Sigmoid colon (tissue), 7 donors: ENCODE measurements at places on chromosomes 4 and X. TPM values are rescaled to one million over a fixed set of nuclear protein-coding genes. Genes with fewer than 3 reads are reported as not detected.

TEX11 gene
- total RNA-seq, result not detected

CLDN34 gene
- total RNA-seq, result not detected

SRPK3 gene
- total RNA-seq, result 9.3 TPM

ZNF185 gene
- total RNA-seq, result 3.8 TPM

PWWP3B gene
- 0.36 TPM for total RNA-seq

MND1 gene
- total RNA-seq, result 2.4 TPM

PCYT1B gene
- total RNA-seq, result 0.49 TPM

FHIP1A gene
- total RNA-seq, result 2.0 TPM

AR gene
- total RNA-seq, result 7.8 TPM

MAGEA1 gene
- not detected for total RNA-seq

DNA sequence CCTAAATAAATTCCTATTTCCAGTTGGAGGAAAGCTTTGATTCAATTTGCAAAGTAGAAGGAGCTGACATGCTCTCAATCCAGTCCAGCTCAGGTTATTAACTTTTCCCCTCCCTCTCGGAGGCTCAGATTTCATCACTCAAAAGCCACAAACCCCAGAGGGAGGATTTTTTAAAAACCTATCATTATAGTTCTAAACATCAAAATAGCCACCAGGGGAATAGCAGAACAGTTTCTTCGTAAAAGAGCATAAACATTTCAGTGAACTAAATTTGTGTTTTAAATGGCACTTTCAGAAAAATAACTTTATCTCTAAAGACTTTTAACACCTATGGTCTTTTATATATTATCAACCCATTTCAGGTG is 8.8 kb downstream of the GPRIN3 start:
- H3K27me3 ChIP-seq, result no peaks in the 10 kb centered on the region
- H3K27ac ChIP-seq, result no peak overlapping the region
- no peaks in the 10 kb centered on the region for H3K4me1 ChIP-seq

- no peak overlapping the region for H3K27ac ChIP-seq
- H3K4me3 ChIP-seq, result no peak overlapping the region
- no peaks in the 10 kb centered on the region for H3K36me3 ChIP-seq
- peak; percentile 11 for DNase-seq
- no peaks in the 10 kb centered on the region for H3K27me3 ChIP-seq
Measured at GRCh38 chrX:47484885-47485284, 1.9 kb upstream of the ZNF41 start.

DNA sequence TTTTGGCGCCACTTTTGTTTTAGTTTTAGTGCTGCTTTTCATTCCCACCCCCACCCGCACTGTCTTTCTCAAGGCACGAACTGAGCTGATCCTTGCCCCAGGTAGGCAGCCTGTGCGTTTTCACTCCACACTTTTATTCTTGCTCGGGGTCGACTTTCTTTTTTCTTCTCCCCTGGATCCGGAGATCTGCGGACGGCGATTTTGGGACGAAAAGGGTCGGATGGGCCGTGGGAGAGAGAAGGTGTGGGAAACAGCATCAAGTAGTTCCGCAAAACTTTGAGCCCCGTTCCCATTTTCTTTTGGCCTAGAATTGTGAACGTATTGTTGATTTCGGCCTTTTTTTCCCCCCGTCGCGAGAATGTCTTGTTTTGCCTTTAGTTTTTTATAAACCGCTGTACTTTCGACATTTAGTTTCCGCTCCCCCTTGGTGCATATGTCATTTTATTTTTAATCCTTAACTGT is 531 bp downstream of the STAG2 start:
- no peak for DNase-seq
- peak overlapping the region; percentile 79 for H3K4me3 ChIP-seq
- no peaks in the 10 kb centered on the region for H3K36me3 ChIP-seq
- no peaks in the 10 kb centered on the region for H3K27me3 ChIP-seq
- peak overlapping the region; percentile 97 for H3K27ac ChIP-seq

DNA sequence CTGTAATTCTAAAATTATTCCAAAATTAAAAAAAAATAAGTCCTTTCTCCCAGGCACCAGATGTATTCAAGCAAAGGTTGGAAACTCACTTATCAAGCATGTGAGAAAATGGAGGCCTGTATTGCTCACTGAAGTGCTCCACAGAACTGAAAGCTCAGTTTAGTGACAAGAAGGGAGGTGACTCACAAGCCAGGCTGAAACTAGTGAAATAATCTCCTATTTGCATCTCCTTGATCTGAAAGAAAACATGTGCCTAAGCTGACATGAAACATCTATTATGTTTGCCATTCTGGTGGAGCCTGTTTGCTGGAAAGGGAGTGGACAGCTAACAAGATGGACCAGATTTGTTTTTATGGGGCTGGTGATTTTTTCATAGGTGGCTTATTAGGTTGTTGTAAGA is 54.0 kb upstream of the AMELX start:
- no peak for DNase-seq
- no peak overlapping the region for H3K27ac ChIP-seq
- no peak overlapping the region for H3K4me3 ChIP-seq
- no peaks in the 10 kb centered on the region for H3K27me3 ChIP-seq
- no peaks in the 10 kb centered on the region for H3K36me3 ChIP-seq

GRCh38 chr4:187256897-187257296 is 533.2 kb upstream of the FAT1 start:
- no peak overlapping the region for H3K4me3 ChIP-seq
- no peak for DNase-seq

DNA sequence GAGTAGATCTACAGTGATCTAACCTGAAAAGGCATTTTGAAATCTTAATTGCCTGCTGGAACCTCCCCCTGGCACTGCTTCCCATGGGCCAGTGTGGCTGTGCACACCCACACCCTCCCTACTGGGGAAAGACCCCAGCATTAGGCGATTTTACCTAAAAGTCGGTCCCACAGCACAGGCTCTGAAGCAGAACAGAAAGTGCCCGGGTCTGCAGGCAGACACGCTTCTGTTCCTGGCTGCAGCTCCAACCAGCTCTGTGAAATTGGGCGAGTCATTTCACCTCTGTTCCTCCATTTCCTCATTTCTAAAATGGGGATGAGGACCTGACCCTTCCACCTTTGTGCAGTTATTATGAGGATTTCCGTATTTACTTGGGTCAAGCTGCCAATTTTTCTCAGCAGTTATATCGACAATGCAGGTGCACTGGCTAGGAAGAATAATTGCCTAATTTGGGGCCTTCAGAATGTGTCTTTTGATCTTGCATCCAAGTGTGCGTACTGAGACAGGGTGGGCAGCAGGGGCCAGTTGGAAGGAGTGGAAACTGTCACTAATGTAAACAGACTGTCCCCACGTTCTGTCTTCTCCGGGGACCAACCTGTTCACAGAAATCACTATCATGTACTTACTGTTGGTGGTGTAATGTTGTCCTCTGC is 7.1 kb downstream of the KLF3 start:
- H3K27ac ChIP-seq, result peak overlapping the region; percentile 99
- no peak for DNase-seq
- no peaks in the 10 kb centered on the region for H3K36me3 ChIP-seq

DNA sequence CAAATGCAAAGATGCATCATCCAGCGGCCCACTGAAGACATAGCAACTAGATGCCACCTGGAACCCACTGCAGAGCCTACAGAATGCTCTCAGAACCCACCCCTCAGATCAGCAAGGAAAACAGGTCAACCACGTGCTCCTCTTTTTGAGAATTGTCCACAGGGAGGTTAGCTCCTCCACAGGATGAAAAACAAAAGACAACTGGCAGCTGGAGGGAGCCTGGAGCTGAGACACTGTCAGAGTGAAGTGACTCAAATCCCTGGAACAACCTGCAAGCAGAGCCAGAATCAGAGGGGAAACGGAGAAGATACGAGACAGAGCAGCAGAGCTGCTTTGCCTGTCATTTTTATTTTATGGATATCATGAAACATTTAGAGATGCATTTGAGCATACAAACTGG is 277.6 kb downstream of the GASK1B start:
- no peak overlapping the region for H3K4me3 ChIP-seq
- no peaks in the 10 kb centered on the region for H3K27me3 ChIP-seq
- H3K36me3 ChIP-seq, result no peaks in the 10 kb centered on the region

GRCh38 chr4:47530801-47531200 is 45.7 kb downstream of the ATP10D start:
- peaks cover 19% of the 10 kb centered on the region for H3K4me1 ChIP-seq
- peak overlapping the region; percentile 73 for H3K27ac ChIP-seq
- H3K27me3 ChIP-seq, result no peaks in the 10 kb centered on the region
- no peak for DNase-seq
- no peak overlapping the region for H3K4me3 ChIP-seq

DNA sequence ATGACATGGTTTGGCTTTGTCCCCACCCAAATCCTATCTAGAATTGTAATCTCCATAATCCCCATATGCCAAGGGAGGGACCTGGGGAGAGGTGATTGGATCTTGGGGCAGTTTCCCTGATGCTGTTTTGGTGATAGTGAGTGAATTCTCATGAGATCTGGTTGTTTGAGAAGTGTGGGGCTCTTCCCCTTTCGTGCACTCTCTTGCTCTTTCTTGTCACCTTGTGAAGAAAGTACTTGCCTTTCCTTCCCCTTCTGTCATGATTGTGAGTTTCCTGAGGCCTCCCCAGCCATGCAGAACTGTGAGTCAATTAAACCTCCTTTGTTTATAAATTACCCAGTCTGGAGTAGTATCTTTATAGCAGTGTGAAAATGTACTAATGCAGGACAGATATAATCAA is 36.4 kb upstream of the FREM3 start:
- no peaks in the 10 kb centered on the region for H3K27me3 ChIP-seq
- H3K27ac ChIP-seq, result no peak overlapping the region
- no peaks in the 10 kb centered on the region for H3K36me3 ChIP-seq
- H3K4me3 ChIP-seq, result no peak overlapping the region
- DNase-seq, result no peak
- H3K4me1 ChIP-seq, result peaks cover 6% of the 10 kb centered on the region

DNA sequence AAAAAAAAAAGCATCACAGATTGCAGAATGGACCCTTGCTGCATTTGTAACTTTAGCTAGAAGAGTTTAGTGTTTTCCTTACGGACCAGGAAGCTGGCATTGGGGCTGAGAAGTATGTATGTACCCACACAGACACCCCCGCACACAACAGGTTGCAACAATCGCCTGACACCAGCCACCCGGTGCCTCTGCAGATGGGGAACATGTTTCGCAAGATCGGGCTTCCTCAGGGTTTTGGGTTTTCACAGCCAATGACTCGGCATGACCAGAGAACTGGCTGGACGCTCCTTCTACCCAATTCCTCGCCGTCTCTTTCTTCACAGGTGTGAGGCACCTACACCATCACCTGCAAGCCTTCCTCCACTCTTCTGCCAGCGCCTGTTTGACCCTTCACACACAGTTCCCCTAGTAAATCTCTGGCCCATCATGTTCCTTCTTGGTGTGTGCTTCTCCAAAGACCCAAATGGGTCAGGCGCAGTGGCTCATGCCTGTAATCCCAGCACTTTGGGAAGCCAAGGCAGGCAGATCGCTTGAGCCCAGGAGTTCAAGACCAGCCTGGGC is 70.4 kb downstream of the DHRSX start:
- no peak overlapping the region for H3K4me3 ChIP-seq
- H3K4me1 ChIP-seq, result no peaks in the 10 kb centered on the region
- no peak for DNase-seq
- H3K27ac ChIP-seq, result no peak overlapping the region
- H3K36me3 ChIP-seq, result no peaks in the 10 kb centered on the region
- H3K27me3 ChIP-seq, result no peaks in the 10 kb centered on the region

GRCh38 chrX:130444641-130445336 is 43.0 kb downstream of the RBMX2 start:
- H3K27ac ChIP-seq, result no peak overlapping the region
- H3K4me3 ChIP-seq, result no peak overlapping the region
- H3K36me3 ChIP-seq, result no peaks in the 10 kb centered on the region
- DNase-seq, result no peak

DNA sequence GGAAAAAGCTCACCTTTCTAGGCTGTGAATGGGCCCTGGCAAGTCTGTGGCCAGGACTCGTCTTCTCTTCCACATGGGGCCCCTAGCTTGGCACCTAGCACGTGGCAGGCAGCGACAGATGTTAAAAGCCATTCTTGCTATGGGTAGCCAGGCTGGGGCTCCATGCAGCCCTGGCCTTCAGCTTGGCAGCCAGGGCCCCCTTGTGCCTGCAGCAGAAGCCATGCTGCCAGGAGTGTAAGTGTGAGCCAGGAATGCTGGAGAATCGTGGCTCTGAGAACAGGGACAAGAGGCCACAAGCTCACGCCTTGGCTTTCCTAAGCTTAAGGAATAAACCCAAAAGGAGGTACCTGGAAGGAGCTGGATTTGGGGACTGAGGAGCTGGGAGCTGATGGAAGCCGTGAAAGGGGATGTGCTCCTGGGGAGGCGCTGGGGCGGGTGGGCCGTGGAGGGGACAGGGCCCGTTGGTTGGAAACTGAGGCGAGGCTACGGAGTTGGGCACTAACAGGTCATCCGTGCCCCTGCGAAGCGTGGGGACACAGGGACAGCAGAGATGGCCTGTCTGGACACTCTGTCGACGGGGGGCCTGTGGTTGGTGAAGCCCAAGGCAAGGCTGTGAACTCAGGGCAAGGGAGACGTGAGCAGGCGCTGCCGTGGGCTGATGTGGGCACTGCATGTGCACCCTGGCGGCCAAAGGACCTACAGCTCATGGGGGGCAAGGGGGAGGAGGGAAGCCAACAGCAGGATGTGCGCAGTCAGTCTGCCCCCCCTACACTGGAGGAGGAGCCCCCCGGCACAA is 895 bp upstream of the OPN1LW start:
- no peaks in the 10 kb centered on the region for H3K36me3 ChIP-seq
- no peaks in the 10 kb centered on the region for H3K4me1 ChIP-seq
- no peak overlapping the region for H3K27ac ChIP-seq
- no peaks in the 10 kb centered on the region for H3K27me3 ChIP-seq
- no peak overlapping the region for H3K4me3 ChIP-seq

- H3K4me3 ChIP-seq, result peak within 1 kb of the TSS; percentile 88
- no peaks in the 10 kb centered on the region for H3K27me3 ChIP-seq
- H3K4me1 ChIP-seq, result peaks cover 9% of the 10 kb centered on the region
- H3K27ac ChIP-seq, result peak within 1 kb of the TSS; percentile 78
Measured at GRCh38 chr4:48268956-48269860, at the start of gene TEC. Gene TEC (minus strand): TSS chr4:48269838. CDS start chr4:48228614, 41,224 bp downstream.

DNA sequence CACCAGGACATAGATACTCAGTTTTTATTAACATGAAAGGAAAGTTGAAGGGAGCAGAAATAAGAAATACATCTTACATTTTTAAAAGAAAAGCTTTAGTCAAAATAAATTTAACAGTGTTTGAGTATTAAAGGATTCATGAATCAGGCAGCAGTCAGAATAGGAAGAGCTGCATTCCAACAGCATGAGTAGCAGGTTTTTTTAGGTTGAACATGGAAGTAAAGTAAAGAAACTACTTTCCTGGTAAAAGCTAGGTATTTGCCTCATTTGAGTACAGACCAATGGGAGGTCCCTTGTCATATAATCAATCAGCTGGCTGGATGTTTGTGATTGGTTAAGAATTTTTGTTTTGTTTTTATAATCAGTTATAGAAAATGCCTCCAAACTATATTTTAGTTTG is 645.9 kb upstream of the INTU start:
- no peaks in the 10 kb centered on the region for H3K36me3 ChIP-seq
- no peak overlapping the region for H3K4me3 ChIP-seq
- no peak for DNase-seq
- H3K4me1 ChIP-seq, result peaks cover 3% of the 10 kb centered on the region
- H3K27ac ChIP-seq, result no peak overlapping the region

DNA sequence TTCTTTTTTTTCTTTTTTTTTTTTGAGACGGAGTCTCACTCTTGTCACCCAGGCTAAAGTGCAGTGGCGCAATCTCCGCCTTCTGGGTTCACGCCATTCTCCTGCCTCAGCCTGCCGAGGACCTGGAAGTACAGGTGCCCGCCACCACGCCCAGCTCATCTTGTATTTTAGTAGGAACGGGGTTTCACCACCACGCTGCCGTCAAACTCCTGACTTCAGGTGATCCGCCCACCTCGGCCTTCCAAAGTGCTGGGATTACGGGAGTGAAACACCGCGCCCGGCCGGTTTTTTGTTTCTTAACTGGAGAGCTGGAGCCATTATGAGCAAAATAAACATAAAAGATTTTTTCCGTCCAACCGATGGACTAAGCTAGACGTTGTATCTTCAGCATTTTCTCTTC is 1.9 kb upstream of the WDR17 start:
- H3K27me3 ChIP-seq, result no peaks in the 10 kb centered on the region
- no peak overlapping the region for H3K27ac ChIP-seq
- no peak for DNase-seq
- peaks cover 6% of the 10 kb centered on the region for H3K4me1 ChIP-seq
